Activated T-helper 2 cell treated with anti-CD3 and anti-CD28 coated beads, Interferon-gamma antibody, Interleukin-2, Interleukin-4, amounts not matched to agents 10 μg/mL and 5 μg/mL and 100 μg/mL, durations not matched to agents 14 hours and 24 hours and 36 hours (primary cell): ENCODE measurements at places on chromosomes 3 and 15.

DNA sequence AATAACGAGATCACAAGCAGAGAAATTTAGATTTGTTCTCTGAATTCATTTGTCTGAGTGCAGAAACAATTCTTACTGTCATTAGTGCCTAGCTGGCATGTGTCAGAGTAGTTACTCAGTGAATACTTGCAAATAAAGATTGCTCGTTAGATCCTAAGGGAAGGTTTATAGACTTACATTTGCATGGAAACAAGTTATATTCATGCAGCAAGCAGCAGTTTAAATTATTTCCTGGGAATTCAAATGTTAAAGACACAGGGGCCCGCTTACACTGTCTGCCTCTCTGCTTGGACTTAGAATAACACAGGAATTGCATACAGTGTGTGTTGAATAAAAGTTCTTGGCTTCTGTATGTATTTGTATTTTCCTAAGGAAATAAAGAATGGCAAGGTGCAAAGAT lies 680.6 kb upstream of the NECTIN3 start:
- no peak for DNase-seq

DNA sequence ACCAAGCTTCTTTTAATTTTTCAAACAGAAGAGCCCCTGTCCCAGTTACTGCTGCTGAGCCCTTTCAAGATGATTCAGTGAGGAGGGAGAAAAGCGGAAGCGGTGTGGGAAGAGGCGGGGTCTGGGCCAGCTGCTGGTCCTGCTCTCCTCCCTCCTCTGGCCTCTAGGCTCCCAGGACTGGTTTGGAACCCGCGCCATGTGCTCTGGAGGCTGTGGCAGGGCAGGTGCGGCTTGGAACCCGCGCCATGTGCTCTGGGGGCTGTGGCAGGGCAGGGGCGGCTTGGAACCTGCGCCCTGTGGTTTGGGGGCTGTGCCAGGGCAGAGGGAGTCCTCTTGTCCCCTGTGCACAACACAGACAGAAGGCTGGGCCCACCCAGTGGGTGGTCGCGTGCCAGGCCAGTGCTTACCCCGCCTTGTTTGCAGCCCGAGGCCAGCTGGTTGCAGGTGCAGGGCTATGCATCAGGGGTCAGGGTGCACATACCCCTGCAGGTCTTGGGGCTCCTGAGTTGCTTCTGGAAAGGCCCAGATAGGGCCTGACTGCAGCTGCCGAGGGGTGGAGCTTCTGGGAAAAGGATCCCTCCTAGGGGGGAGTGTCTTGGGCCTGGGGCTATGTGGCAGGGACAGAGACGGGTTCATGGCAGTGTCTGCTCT lies 12.2 kb downstream of the ALG1L2 start:
- peak; percentile 36 for DNase-seq

DNA sequence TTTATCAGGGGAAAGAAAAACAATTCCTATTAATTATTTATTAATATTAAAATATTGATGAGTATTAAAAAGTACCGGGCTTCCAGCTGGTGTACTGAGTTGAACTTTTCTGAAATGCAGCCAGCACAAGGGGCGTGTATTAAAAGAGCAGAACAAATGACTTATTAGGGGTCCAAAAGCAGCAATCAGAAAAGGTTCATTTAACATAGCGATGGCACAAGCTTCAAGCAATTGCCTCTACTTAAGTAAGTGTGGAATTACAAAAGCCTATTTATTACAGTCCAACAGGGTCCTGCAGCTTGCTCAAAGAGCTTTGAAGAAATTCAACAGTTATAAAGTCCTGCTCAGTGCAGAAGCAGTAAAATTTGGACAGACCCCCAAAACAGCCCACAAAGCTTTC lies 285.6 kb downstream of the EPHA3 start:
- DNase-seq = no peak

DNA sequence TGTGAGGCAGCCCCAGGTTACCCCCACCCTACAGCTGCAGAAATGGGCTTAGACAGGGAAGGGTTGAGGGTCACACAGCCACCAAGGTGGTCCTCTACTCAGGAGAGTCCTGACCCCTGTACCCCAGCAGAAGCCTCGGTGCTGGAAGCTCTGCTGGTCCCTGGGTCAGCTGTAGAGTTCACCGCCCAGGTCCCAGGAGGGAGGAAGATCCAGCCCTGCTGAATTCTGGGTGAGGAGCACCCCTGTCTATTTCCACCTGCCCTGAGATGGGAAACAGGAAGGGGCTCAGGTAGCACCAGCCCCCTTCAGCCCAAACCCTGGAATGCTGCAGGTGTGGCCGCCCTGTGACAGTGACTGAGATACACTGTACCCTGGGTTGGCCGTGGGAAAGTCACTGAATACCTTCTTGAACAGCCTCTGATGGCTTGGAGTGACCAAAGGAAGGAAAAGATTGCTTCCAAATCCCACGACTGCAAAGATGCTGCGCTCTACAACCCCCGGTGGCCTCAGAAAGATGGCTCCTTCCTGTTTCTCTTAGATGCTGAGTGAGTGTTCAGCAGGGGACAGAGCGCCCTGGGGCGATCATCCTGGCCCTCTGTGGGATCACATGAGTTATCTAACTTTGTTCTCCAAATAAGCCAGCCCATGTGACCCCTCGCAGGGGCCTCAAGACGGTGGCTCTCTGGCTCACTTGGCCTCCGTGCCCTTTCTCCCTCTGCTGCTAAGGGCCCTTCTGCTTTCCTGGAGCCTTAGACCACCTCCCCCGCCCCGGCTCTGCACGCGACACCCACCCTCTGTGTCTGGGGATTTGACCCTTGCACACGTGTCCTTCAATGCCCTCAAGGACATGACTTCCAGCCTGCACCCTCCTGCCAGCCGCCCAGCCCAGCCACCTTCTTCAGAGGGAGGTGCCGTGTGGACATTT lies 141.9 kb downstream of the NSMCE3 start:
- DNase-seq = no peak

GRCh38 chr15:55241186-55241585 lies 44.4 kb upstream of the RSL24D1 start:
- DNase-seq = no peak

DNA sequence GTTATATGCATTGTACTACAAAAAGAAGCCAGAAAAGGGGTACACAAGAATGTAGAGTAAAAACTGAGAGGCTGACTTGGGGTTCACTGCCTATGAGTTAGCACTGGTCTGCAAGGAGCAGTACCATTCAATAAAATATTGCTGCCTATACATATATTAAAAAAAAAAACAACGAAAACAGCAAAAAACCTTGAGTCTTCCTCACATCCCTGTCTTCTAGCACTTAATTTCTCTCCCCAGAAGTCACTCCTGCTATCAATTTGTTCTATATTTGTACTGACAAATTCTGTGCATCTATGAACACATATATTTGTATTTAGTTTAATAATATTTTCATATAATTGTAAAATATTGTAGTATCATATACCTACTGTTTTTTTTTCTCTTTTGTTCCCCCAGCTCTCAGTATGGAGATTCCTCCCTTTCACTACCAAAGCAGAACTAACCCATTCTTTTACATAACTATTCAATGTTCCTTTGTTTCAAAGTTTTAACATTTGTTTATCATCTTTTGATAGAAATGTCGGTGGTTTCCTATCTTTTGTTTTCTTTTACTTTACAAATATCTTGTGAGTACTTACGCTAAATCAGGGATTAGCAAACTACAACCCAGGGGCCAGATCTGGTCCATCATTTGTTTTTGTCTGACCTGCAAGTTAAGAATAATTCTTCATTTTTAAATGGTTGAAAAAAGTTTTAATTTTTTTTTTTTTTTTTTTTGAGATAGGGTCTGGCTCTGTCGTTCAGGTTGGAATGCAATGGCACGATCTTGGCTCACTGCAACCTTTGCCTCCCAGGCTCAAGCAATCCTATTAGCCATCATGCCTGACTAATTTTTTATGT lies 14.8 kb upstream of the FEM1B start:
- no peak for DNase-seq

GRCh38 chr3:23055733-23056376 lies 147.3 kb upstream of the UBE2E2 start:
- no peak for DNase-seq

GRCh38 chr15:93340406-93340805 lies 251.4 kb upstream of the RGMA start:
- DNase-seq = no peak

GRCh38 chr3:70245746-70246525 lies 66.5 kb downstream of the MDFIC2 start:
- no peak for DNase-seq

GRCh38 chr15:93820566-93820965 lies 410.8 kb upstream of the MCTP2 start:
- no peak for DNase-seq

- DNase-seq = no peak
These were observed 102.8 kb downstream of the GABRB3 start for GRCh38 chr15:26670116-26670515.

GRCh38 chr3:64291345-64291744 lies 66.1 kb upstream of the PRICKLE2 start:
- no peak for DNase-seq

DNA sequence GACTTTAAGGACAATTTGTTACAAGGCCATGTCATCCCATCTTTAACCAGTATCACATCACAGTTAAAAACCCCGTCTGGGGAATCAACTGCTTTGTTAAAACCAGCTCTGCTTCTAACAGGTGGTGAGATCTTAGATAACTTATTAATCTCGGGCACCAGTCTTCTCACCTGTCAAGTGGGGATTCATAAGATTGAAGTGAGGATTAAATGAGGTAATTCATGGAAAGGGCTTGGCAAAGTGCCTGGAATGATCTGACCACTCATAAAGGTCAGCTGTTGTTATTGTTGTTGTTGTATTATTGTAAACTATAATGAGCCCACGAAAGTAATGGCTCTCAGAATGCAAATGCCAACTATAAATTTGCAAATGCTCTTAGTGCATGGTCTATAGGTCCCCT lies 30.1 kb upstream of the SLC24A5 start:
- no peak for DNase-seq

DNA sequence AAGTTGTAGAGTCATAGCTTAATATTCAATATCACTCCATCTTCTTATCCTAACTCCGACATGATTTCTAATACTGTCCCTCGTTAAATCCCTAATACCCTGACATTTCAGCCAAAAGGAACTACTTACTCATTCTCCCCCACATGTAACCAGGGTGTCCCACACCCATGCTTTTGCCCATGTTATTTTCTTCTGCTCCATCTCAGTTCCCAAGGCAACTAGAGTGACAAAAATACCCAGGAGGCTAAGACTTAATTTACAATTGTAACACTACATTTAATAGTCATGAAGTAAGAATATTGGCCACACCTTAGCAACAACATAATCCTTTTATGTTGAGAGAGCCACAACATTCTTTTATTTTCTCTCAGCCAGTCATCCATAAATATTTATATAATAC lies 248.5 kb upstream of the TGFBR2 start:
- DNase-seq = no peak

DNA sequence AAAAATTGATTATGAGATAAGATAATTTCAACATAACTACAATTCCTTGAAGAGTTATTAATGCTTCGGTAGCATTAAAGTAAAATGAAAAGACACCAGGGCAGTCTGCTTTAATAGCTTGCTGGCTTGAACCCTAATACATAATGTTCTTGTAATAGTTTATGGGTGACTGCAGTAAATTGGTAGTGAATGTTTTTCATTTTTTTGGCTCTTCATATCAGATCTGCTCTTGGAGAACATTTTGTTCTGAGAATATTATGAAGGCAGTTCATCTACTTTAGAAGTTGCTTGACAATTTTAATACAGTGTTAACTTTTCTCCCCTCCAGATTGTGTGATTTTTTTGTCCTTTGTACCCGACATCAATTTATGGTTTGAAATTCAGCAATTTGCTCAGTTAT lies 128.4 kb downstream of the ZBTB20 start:
- DNase-seq = no peak

DNA sequence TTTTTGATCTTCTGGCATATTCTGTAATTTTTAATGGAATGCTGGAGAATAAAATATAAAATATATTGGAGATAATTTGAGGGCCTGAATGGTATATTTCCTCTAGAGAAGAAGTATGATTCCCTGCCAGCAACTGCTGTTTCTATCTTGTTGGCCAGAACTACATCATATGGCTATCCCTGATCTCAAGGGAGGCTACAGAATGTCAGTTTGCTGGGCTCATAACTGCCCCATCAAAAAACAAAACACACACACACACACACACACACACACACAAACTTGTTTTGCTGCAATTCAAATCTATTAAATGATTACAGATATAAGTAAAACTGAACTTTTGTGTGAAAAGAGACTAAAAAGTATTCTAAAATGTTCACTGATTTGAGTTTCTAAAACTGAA lies 51.0 kb downstream of the RASA2 start:
- no peak for DNase-seq

DNA sequence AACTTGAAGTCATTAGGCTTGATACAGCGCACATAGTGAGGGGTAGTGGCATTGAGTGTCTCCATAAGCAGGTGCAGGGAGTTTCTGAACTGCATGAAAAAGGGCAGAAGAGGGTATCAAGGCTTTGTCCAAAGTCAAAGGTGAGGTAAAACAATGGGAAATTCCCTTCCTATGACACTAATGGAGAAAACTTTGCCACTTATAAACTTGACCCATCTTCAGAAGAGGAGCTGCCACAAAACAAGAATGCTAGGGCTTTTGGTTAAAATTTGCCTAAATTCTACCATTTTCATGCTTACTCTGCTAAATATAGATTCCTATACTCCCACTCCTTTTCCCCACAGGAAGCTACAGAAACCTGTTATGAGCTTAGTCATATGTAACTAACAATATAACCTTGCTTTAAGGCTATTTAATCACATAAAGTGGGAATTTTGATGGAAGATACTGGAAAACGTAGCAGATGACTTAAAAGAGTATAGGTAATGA lies 87.5 kb upstream of the MYO5C start:
- DNase-seq = no peak

DNA sequence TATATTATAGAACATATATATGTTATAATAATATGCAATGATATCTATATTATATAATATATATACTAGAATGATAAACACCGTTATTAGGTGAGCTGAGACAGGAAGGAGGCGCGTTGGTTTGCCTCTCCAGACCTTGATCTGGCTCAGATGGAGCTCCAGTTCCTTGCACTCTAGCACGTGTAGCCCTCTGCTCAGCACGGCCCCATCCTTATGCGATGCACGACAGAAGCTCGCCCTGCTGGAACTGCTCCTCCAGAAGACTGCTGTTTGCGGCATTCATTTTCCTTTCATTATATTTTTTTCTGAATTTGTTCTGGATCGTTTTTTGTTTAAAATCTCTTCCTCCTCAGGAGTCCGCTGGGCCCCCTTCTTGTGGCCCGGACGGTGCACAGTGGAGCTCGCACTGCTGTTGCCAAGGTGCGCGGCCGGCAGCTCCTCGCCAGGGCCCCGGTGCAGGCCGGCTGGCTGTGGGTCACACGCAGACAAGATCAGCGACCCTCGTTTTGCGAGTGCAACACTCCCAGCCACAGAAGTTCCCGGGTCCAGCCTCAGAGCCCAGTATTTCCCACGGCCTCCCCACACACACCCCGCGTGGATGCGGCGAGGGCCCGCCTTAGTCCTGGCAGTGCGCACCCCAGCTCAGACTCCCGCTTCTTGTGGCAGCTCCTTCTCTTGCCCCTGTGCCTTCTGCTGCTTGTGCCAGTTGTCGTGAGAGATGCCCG lies 112.2 kb downstream of the CHL1 start:
- no peak for DNase-seq

GRCh38 chr3:80192936-80193335 lies 425.1 kb upstream of the ROBO1 start:
- no peak for DNase-seq

GRCh38 chr3:187983484-187984124 lies 170.4 kb upstream of the LPP start:
- DNase-seq = no peak

GRCh38 chr15:43511012-43511885 lies 6.2 kb upstream of the MAP1A start:
- DNase-seq = no peak

- DNase-seq = no peak
These were observed 147.6 kb downstream of the FAM43A start for GRCh38 chr3:194833114-194833910.
